ENCODE measurements at places on chromosomes 3 and 15.

- DNase-seq = no peak
Observed at GRCh38 chr15:72196409-72197040, 1.1 kb downstream of the GRAMD2A start.

- DNase-seq = no peak
Observed at GRCh38 chr15:68481321-68481720, 49.4 kb upstream of the ITGA11 start.

DNA sequence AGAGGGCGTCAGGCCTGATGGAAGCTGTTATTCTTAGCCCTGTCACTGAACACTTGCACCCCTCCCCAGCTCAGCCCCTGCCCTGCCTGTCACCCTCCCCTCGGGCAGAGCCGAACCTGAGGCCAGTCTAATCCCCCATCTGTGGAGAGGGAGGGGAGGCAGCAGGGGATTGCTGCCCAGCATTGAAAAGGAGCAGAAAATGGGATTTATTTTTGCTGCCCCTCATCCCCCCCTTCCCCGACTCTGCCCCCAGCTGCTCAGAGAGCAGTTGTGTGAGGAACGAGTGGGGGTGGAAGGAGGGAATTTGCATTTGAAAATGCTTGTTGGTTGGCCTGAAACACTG lies 71.6 kb downstream of the EPHB3 start:
- DNase-seq = no peak

GRCh38 chr3:50630394-50630793 lies 13.4 kb downstream of the MAPKAPK3 start:
- no peak for DNase-seq

DNA sequence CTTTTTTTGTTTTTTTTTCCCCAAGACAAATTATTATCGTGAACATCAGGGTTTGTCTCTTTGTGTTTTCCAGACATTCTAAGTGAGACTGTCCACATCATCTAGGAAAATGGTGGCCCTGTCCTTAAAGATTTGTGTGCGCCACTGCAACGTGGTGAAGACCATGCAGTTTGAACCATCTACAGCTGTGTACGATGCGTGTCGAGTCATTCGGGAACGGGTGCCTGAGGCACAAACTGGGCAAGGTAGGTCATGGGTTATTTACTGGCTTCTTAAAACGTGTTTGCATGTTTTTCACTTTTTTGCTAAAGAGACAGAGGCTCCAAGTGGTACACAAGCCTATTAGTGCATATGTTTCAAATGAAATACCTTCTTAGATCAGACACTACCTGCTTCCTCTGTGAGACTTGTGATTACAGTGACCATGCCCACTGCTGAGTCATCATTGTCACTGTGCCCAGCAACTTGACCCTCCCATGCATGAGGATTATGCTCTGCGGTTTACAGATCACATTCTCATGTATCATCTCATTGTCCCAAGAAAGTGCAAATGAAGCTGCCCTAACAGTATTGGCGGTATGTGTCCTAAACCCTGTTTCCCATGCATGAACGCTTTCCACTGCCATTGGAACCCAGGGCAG lies 395.2 kb upstream of the TPM1 start:
- no peak for DNase-seq

- DNase-seq = no peak
Observed at GRCh38 chr3:173891272-173892100, 493.9 kb downstream of the NLGN1 start.

DNA sequence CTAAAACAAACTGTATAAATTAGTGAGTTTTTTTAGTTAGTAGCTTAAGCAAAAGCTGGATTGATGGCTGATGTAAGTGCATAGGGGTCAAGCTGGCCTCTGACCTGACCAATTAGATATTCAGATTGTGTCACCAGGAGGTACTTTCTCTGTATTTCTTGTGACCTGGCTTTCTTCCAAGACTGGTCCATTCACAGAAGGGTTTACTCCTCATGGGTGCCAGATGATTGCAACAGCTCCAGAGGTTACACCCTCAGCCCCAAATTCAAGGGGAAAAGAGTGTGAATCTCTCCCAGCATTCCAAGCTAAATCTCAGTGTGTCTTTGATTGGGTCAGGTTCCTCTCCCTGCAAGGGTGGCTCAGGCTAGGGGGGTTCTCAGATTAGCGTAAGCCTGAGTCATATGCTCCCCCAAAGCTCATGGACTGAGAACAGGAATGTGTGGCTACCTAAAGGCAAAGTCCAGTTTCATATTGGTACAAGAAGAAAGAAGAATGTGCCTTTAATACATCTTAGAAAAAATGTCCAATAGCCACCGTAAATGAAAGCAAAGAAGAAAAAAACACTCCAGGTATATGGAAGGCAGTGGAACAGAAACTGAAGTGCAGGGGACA lies 16.5 kb downstream of the PML start:
- DNase-seq = no peak

- no peak for DNase-seq
Observed at GRCh38 chr15:38411902-38412301, 42.0 kb upstream of the FAM98B start.

DNA sequence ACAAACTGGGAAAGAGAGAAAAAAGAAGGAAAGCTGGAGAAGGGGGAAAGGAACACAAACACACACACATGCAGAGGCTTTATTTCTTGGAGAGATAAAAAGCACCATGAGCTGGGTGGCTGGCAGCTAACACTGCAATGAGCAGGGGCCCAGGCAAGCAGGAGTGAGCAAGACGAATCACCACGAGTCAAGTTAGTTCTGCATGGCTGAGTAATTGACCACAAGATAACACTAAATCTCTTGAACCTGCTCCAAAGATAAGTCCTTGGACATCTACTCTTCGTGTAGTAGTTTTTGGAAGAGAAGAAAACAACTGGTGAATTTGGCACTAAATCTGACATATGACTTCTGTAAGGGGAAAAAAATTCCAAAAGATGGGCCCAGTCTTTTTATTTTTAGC lies 100.9 kb downstream of the MYO5A start:
- DNase-seq = no peak

- no peak for DNase-seq
Observed at GRCh38 chr3:190575437-190576185, 61.7 kb downstream of the IL1RAP start.

DNA sequence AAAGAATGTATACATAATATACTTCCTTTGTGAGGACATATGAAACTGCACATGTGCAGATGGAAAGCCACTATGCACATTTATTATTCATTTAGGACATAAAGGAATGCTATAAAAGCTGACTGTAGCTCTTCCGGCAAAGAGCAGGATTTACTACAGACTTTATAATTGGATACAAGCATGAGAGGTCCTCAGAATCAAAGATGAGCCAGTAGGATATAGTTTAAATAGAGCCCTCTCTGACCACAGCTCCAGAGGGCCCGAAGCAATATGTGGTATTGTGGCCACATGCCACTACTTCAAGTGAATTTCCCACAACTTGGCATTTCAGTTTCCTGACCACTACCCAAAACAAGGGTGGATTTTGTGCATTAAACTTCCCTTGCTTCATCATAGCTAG lies 140.9 kb downstream of the ATP8B4 start:
- no peak for DNase-seq

- DNase-seq = no peak
Observed at GRCh38 chr3:122169911-122170310, 13.6 kb upstream of the CASR start.

DNA sequence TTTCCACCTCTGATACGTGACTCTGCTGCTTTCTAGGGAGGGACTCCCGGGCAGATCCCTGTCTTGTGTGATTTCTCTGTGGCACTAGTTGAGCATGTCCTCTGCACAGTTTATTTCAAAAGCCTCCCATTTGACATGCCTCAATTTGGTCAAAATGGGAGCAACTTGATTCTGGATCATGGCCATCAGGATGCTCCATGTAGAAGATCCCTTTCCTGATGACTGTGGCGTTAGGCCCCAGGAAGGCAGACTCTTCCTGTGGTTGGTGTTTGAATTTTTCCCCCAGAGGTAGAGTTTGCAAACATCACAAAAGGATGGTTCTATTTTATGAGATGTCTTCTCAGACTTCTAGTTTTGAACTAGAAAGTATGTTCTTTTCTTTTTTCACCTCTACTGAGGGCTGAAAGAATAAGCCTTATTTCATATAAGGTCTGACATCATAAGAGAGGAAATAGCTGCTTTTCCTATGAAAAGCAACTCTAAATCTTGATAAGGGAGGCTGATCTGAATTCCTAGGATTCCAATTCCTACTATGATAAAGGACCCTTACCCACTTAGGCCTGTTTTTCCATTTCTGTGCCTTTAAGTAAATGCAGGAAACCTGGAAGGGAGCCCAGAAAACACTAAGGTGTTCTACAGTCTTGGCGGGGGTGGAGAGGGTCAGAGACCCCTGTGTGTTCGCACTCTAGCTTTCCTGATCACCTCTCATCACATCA lies 243.8 kb upstream of the CHRM5 start:
- no peak for DNase-seq

DNA sequence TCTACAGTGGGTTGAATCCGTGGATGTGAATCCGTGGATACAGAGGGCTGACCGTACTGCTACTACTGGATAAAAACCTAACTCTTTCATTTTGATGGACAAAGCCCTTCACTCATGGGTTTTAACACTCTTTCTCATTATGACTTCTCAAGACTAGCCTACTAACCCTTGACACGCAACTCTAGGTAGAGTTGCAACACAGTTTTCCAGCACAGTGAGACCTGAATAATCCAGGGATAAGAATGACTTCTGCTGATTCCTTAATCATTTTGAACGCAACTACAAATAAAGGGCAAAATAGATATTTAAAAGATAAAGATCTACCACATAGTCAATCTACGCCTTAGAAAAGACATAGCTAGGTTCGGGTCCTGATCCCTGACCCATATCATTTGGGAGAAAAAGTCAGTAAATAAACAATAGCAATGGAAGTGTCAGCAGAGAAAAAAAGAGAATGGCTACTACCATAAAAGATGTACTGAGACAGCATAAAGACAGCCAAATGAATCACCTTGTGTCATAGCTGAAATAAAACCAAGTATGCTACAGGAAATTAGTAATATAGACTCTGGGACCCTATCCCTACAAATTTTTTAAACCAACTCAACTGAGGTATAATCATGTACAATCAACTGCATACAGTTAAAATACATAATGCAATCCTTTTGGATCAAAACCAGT lies 87.6 kb downstream of the DPH6 start:
- no peak for DNase-seq

DNA sequence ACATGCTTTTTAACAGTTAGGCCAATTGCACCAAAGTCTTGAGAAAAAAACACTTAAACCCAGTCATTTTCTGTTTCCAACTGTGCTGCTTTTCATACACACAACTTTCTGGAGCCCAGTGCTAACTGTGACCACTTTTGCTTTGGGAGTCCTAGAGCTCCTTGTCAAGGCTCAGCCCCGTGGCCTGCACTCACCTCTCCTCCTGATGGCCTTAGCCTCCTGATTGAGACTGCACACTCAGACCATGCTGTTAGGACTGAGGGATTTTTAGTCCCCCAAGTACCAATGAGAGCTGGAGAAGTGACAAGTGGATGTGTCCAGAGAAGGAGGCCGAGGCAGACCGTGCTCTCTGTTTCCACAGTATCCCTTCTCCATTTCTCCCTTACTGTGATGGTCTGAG lies 15.2 kb upstream of the RARRES1 start:
- DNase-seq = no peak

- no peak for DNase-seq
Observed at GRCh38 chr3:186162221-186162620, 53.3 kb upstream of the ETV5 start.

- DNase-seq = no peak
Observed at GRCh38 chr15:33693166-33693800, 275.0 kb upstream of the CHRM5 start.

DNA sequence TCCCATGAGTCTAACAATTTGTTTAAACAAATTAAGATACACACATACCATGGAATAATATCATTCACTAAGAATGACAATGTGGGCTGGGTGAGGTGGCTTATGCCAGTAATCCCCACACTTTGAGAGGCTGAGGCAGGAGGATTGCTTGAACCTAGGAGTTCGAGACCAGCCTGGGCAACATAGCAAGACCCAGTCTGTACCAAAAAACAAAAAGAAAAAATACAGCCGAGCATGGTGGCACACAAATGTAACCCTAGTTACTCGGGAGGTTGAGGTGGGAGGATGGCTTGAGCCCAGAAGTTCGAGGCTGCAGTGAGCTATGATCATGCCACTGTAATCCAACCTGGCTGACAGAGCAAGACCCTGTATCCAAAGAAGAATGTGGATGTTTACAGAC lies 4.0 kb upstream of the ZNF710 start:
- no peak for DNase-seq

- DNase-seq = no peak
Observed at GRCh38 chr3:186189492-186189891, 80.6 kb upstream of the ETV5 start.

DNA sequence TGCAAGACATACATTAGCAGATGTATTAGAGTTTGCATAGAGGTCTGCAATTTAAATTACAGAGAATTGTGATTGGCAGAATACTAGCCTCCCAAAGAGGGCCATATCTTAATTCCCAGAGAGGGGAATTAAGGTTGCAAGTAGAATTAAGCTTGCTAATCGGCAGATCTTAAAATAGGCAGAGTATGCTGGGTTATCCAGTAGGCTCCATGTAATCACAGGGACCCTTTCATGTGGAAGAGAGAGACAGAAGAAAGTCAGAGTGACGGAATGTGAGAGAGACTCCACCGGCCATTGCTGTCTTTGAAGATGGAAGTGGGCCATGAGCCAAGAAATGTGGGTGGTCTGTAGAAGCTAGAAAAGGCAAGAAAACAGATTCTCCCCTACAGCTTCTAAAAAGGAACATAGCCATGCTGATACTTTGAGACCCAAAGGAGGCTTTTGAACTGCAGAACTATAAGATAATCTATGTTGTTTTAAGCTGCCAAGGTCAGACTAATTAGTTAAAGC lies 38.8 kb downstream of the IMPG2 start:
- DNase-seq = no peak

DNA sequence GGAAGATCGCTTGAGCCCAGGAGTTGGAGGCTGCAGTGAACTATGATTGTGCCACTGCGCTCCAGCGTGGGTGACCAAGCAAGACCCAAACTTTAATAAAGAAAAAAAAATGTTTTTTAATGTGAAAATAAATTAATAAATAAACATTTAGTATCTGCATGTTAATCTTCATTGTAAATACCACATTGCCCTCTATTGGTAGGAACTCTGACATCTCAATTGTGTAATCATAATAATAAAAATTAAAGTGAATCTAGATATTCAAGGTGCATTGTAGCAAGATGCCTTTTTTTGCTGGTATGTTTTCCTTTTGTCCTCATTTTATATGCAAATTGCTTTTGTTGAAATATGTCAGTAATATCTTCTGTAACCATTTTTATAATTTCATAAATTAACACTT lies 95.0 kb upstream of the LIMD1 start:
- DNase-seq = no peak

DNA sequence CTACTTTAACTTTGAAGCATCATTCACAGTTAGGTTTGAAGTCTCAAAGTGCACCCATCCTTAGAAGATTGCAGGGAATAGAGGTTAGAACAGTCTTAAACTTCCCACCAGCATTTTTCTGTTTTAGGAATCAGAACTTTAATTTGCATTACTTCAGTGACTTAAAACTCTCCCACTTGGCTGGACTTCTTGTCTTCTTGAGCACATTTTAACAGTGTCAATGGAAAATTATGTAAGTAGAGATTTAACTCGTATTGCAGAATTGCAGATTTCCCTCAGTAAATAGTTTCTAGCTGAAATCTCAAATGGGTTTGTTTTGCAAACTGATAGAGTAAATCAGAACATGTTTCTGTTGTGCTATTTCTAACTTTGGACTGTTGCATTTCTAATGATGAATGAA lies 369.6 kb downstream of the OTOL1 start:
- DNase-seq = no peak

Measured in left forelimb (tissue), 1 donor.